ENCODE measurements at places on chromosomes 4 and X. TPM values are rescaled to one million over a fixed set of nuclear protein-coding genes. Genes with fewer than 3 reads are reported as not detected.

Gene PCDH18
- 0.92 TPM for polyA plus RNA-seq

Gene RASGEF1B
- polyA plus RNA-seq = 2.5 TPM

Gene CHRDL1
- polyA plus RNA-seq = 2.3 TPM

Gene TSC22D3
- polyA plus RNA-seq = 467 TPM

Gene PRPS1
- polyA plus RNA-seq = 31.2 TPM

Gene SRPX2
- polyA plus RNA-seq = 2.8 TPM

Gene VGLL1
- polyA plus RNA-seq = not detected

Gene NHS
- polyA plus RNA-seq = 0.08 TPM

Gene ZMAT1
- 0.60 TPM for polyA plus RNA-seq

Gene SPP1
- polyA plus RNA-seq = 0.69 TPM

Gene IGFBP7
- 93.7 TPM for polyA plus RNA-seq

Gene APBB2
- 12.5 TPM for polyA plus RNA-seq

Gene MCTS1
- 29.5 TPM for polyA plus RNA-seq

Gene GPC4
- 7.3 TPM for polyA plus RNA-seq

Gene BEX4
- polyA plus RNA-seq = 4.0 TPM

Gene SPON2
- polyA plus RNA-seq = 4.1 TPM

Gene GPC3
- 0.80 TPM for polyA plus RNA-seq

Gene GLRA2
- polyA plus RNA-seq = not detected

Gene RBMX
- 67.9 TPM for polyA plus RNA-seq

Gene HSD17B13
- 0.03 TPM for polyA plus RNA-seq

Gene RNF150
- 0.78 TPM for polyA plus RNA-seq

Gene ARX
- 0.64 TPM for polyA plus RNA-seq

Gene ABCD1
- polyA plus RNA-seq = 11.7 TPM

Gene SLC25A53
- 6.5 TPM for polyA plus RNA-seq

Gene MAGIX
- polyA plus RNA-seq = 5.3 TPM

Gene MAGEE2
- polyA plus RNA-seq = not detected

Gene SPANXD
- not detected for polyA plus RNA-seq

Gene ADRA2C
- polyA plus RNA-seq = 1.8 TPM

Gene CT45A2
- not detected for polyA plus RNA-seq

Gene SCML2
- polyA plus RNA-seq = 3.0 TPM

Gene SPACA5B
- not detected for polyA plus RNA-seq

Gene CT47B1
- not detected for polyA plus RNA-seq

Gene PAGE4
- polyA plus RNA-seq = 1.4 TPM

Gene JCHAIN
- 0.13 TPM for polyA plus RNA-seq

Gene GPM6B
- 2.4 TPM for polyA plus RNA-seq

Gene MSMO1
- 5.2 TPM for polyA plus RNA-seq

Gene PCYT1B
- 0.01 TPM for polyA plus RNA-seq

Gene SLC9A7
- polyA plus RNA-seq = 1.5 TPM

Gene PWWP3B
- polyA plus RNA-seq = 0.39 TPM

Gene HPGD
- polyA plus RNA-seq = 0.40 TPM

Gene FRMD7
- not detected for polyA plus RNA-seq

Gene IL1RAPL1
- 0.04 TPM for polyA plus RNA-seq

Gene TMEM185A
- polyA plus RNA-seq = 6.7 TPM

Gene TMSB15B
- polyA plus RNA-seq = 0.53 TPM

Gene DCAF12L2
- polyA plus RNA-seq = 0.07 TPM

Gene APOO
- polyA plus RNA-seq = 35.0 TPM

Gene CCNA2
- 0.21 TPM for polyA plus RNA-seq

Gene EXOC1L
- polyA plus RNA-seq = not detected

Gene SHOX
- polyA plus RNA-seq = 0.03 TPM

Gene RAB40A
- polyA plus RNA-seq = not detected

Gene TBC1D9
- 1.6 TPM for polyA plus RNA-seq

Data from psoas muscle (tissue), 8 donors.